ENCODE measurements at places on chromosomes 12 and 14.

- DNase-seq: no peak
Observed at GRCh38 chr14:76434220-76434619, 58.3 kb downstream of the ESRRB start.

DNA sequence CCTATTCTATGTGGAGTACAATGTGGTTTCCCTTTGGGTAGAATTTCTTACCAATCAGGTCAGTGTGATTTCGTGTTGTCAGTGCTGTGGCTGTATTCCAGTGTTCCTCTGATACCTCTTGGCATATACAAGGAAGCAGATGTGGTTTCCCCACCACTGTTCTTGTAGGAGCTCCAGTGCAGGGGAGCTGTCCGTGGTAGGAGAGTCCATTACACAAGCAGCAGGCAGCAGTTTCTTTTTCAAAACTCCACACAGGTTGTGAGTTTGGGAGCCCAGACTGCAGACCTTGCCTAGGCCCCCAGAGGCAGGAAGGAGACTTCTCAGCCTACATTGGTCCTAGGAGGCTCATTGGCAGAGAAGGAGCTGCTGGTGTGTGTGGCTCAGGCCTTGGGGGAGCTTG lies 452.8 kb downstream of the AACS start:
- no peak for DNase-seq

- DNase-seq: no peak
Observed at GRCh38 chr12:90275088-90275487, 566.5 kb upstream of the ATP2B1 start.

GRCh38 chr12:91922139-91922538 lies 223.5 kb downstream of the BTG1 start:
- no peak for DNase-seq

DNA sequence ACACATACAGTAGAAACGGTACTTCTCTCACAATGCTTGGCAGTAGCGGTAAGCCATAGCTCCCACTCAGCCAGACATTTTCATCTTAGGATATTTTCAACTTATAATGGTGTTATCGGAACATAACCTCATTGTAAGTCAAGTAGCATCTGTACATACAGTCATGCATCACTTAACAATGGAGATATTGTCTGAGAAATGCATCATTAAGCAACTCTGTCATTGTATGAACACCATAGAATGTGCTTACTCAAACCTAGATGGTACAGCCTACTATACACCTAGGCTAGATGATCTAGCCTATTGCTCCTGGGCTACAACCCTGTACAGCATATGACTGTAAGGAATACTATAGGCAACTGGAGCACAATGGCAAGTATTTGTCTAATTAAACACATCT lies 40.8 kb downstream of the RPS6KA5 start:
- DNase-seq: no peak

DNA sequence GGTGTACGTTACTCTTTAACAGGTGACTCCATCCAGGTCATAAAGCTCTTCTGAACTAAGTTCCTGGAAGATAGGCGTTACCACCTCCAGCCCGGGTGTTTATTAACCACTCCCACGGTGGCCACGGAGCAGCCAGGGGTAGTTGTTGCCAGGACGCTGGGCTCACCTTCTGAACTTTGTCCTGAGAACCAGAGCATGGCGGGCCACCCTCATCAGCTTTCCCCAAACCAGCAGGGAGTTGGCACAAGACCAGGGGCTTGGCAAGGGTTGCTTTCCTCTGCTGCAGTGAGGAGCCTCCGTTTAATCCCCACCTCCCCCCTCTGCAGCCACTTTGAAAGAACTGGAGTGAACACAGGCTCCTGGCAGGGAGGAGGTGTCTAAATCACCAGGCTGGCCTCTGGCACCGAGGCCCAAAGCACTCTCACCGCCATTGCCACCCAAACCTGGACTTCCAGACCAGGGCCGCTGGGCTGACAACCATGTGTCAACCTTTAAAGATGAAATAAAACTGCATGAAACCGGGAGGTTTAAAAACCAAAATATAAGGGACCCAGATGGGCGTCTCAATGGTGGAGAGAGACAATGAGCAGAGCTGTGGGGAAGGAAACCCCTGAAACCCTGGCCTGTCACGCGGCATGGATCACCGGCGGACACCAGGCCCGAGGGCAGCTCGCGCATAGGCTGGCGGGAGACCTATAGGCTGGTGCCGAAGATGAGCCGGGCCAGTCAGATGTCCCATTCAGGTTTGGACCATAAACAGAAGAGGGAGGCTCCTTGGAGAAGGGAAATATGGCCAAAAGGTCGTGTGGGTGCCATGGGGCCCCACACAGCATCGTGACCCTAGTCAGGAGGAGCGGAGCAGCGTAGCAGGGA lies 30.9 kb upstream of the TDRD9 start:
- no peak for DNase-seq

- DNase-seq: no peak
Observed at GRCh38 chr12:16685107-16685506, 79.1 kb upstream of the LMO3 start.

DNA sequence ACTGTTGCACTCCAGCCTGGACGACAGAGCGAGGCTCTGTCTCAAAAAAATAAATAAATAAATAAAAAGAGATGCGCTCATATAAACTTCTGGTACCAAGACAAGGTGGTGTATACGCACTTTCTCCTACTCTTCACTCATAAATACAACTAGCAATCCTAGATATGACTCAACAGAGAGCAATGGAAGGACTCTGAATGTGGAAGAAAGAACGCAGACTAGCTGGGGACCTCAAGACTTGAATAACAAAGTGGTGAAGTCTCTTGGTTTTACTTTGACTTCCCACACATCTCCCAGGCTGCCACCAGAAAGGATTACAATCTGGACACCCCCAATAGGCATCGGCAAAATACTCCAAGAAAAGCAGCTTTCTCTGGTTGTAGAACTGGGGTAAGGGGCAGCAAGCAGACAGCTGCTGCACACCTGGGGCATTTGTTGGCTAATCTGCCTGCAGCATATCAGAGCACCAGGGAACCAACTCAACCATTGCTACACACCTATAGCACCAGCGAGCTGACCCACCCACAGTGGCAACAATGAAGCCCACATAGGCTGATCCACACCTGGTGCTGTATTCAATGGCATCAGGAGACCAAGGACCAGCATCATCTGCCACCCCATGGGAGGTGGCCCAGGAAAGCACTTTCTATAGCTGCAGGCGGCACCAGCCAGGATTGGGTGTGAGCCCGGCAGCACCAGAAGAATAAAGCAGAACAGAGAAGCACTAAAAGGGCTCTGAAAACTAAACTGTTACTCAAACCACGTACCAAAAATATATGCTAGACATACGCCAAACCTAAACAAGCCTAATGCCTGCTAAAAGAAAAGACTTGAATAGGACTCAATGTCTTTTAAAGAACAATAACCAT lies 1231.7 kb upstream of the TMEM132C start:
- no peak for DNase-seq

- no peak for DNase-seq
Observed at GRCh38 chr12:105506678-105507310, 176.3 kb downstream of the C12orf75 start.

- DNase-seq: no peak
Observed at GRCh38 chr12:130649101-130650045, 66.7 kb downstream of the RIMBP2 start.

DNA sequence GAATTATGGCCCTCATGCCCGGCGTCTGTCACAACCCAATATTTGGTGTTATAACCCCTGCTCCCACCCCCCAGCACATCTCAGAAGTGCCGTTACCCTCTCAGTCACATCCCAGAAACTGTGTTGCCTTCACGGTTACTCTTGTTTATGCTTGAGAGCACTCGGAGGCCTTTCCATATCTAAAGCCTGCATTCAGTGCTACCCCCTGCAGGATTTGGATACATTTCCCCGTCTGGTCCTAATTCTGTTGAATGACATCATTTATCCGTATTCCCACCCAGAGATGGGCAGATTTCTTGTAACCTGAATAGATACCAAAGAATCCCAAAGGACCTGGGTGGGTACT lies 19.1 kb upstream of the FOS start:
- DNase-seq: no peak

DNA sequence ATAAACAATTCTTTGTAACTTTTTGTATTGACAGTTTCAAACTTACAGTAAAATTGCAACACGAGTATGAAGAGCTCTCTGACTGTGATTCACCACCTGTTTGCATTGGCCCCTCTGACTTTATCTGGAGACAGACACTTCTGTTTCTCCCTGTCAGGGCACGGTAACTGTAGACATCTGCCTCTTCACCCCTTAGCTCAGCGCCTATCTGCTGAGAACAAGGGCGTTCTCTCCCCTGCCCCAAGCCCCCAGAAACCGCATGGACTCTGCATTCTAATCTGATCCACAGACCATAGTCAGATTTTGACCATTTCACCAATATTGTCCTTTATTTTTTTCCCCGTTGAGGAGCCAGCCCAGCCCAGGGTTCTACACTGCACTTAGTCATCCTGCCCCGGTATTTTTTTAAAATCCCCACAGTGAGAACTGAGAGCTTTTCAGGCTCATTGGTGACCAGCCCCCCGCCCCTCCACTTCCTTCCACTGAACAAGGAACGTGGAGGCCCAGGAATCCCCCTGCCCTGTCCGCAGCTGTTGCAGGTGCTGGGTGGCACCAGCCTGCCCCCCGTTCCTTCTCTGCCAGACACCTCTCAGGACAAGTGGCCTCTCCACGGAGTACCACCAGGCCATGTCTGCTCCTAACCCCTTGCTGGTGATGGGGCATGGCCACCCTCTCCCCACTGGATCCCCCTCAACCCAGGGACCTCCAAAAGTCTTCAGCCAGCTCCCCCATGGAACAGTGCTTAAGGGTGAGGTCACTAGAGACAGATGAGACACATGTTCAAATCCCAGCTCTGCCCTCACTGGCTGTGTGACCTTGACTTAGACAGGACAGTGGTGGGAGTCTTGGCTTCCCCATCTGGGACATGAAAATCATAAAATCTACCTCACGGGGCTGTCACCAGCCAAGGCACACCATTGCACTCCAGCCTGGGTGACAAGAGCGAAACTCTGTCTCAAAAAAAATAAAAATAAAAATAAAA lies 11.2 kb downstream of the RHOF start:
- DNase-seq: no peak

DNA sequence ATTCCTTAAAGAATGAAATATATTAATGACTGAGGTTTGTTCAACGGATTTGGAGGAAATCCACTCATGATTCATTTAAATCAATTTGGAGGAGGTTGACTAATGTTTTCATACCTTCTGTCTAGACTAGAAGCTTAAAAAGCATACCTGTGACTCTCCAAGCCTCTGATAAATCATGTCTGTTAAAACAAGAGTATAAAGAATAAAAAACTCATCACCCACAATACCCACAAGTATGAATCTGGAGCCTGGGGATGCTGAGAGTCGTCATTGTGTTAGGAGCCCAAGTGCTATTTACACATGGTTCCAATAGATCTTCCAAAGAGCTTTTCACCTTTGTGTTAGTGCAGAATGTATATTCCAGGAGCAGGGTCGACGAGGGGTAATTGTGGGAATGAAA lies 86.8 kb upstream of the ADAMTS20 start:
- DNase-seq: no peak

DNA sequence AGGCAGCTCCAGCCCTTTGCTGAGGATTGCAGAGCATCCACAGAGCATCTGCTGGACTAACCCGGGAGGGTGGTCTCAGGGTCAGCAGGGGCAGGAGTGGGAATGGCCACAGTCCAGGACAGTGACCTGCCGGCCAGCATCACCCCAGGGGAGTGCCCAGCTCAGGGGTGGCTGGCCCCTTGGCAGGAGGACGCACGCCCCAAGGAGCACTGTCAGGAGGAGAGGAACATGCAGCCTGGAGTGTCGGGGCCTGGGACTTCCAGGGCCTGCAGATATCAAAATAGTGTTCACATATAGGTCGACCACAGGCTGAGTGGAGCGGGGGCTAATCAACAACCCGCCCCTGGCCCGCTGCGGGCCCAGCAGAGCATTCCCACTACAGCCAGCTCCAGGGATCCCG lies 33.2 kb upstream of the TEX22 start:
- DNase-seq: no peak

DNA sequence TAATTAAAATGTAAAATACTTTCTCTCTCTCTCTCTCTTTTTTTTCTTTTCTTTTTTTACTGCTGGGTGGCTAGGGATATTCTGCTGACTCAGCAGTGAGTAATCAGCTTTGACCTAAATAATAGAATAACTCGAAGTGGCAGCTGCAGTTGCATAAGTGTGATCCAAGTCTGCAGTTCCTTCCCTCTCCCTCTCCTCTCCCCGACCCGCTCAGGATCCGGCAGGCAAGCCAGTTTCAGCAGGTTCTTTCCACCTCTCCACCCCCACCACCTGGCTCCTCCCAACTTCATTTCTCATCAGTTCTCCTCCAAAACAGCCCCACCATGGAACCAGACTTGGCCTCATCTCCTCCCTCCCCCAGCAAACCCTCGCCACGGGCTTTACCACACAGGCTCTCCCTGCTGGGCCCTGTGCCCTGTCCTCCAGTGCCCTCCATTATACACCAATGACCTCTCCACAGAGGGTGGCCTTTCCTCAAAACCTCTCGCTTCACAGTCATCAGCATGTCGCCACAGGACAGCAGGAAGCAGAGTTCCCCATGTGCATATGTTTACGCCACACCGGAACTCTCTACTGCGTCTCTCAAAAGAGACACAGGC lies 22.4 kb downstream of the SLC7A8 start:
- DNase-seq: peak; percentile 12

GRCh38 chr14:101022121-101022520 lies 118.6 kb upstream of the RTL1 start:
- DNase-seq: no peak

DNA sequence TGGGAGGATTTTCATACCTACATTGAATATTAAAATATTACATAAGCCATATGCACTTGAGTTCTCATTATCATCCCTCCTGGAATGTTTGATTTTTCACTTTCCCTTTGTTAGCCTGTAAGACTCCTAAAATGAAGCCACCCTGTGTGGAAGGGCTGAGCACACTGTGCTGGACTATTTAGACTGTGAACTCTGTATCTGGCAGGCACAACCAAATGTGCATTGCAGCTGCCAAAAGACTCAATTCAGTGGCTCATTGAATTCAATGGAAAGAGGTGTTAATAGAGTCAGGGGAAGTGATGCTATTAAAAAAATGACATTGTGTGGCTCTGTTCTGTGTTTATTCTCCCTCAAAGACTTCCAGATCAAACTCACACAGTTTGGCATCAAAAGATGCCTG lies 111.1 kb downstream of the SMOC1 start:
- no peak for DNase-seq

DNA sequence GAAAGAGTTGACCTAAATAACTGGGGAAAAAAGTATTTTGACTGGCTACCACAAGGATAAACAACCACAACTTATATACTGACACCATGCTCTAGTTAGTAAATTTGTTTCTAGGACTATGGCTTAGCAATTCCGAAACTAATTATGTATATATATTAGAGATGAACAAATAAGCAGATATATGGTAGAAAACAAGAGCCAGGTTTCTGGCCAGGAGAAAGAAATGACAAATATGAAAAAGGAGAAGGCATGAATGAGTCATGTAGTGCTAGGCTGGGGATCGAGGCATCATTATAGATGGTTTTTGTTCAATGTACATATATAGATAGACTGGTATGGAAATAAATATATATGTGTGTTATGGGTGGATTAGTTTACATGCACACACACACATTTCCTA lies 5.5 kb upstream of the LRRC74A start:
- no peak for DNase-seq
